Liver (tissue), 10 donors: ENCODE measurements at places on chromosomes 1 and 21. TPM values are rescaled to one million over a fixed set of nuclear protein-coding genes. Genes with fewer than 3 reads are reported as not detected.

AURKAIP1 gene
- total RNA-seq: 52.6 TPM

CATSPERE gene
- 0.79 TPM for total RNA-seq

STIL gene
- 0.84 TPM for total RNA-seq

RIMKLA gene
- total RNA-seq: 0.08 TPM

PRDX6 gene
- total RNA-seq: 161 TPM

CEPT1 gene
- 37.3 TPM for total RNA-seq

DNA sequence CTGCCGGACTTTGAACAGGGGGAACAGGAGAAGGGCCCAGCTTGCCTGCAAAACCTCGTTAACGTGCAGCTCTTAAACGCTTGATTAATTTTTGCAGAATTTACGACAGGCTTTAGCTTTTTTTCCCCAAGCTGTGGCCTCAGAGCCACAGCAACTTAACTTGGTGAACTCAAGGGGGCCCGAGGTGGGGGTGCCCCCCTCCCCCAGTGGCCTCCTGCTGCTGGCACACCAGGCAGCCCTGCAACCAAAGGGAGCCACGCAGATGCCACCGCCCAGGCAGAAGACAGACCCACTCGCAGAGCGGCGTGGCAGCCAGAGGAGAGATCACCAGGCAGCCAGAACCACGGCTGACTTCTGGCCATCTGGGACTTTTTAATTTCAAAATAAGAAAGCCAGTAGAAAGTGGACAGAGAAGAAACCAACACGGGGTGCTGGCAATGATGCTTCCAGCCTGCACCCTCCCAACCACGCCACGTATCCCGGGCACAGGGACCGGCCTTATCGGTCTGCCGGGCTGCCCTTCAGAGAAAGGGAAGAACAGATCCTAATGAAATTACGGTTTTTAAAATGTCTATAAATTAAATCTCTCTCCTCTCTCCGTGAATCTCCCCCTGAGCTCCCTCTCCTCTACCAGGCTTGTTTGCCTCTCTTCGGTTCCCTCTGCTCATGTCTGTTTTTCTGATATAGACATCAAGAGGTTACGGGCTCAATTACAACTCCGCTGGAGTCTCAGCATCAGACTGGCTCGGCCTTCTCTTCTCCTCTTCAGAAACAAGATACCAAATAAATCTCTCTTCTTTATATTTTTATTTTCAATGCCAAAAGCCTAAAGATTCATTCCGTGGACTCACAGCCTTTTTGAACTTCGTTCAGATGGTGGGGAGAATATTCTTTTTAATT is 6.4 kb downstream of the CASZ1 start:
- no peak for DNase-seq
- H3K27me3 ChIP-seq: no peaks in the 10 kb centered on the region
- H3K27ac ChIP-seq: no peak overlapping the region
- H3K36me3 ChIP-seq: no peaks in the 10 kb centered on the region

- no peaks in the 10 kb centered on the region for H3K36me3 ChIP-seq
- H3K4me1 ChIP-seq: no peaks in the 10 kb centered on the region
- no peaks in the 10 kb centered on the region for H3K27me3 ChIP-seq
- no peak overlapping the region for H3K27ac ChIP-seq
Observed at GRCh38 chr1:5141750-5142149, 487.3 kb downstream of the AJAP1 start.

DNA sequence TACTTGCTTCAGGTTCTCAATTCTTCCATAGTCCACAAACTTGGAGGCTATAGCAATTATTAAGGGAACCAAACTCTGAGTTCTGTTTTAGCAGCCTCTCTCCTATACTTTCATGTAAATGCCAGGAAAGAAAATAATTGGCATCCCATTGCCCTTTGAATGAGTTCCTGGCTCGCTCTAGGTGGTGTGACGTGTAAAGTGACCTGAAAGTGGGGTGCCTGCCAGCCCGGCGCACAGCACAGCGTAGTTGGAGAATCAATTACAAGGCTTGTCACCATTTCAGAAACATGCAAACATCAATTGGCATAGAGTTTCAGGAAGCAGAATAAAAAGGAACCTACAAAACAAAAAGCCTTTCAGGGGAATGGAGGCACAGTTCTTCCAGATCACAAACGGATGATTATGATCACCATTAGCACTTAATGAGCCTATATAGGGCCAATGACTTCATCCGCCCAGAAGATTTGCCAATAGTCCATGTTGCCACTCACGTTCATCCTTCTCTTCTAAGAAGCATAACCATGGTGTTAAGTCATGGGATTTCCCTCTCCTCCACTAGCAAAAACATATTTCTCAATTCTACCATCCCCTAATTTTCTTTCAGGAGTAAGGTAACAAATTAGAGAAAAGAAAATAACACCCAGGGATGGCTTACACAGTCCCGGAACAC is 354.6 kb upstream of the ADGRL2 start:
- no peaks in the 10 kb centered on the region for H3K27me3 ChIP-seq
- DNase-seq: no peak
- no peak overlapping the region for H3K27ac ChIP-seq
- H3K36me3 ChIP-seq: no peaks in the 10 kb centered on the region

- H3K4me1 ChIP-seq: no peaks in the 10 kb centered on the region
- H3K27ac ChIP-seq: no peak overlapping the region
- H3K27me3 ChIP-seq: no peaks in the 10 kb centered on the region
- H3K36me3 ChIP-seq: no peaks in the 10 kb centered on the region
- H3K4me3 ChIP-seq: no peak overlapping the region
Observed at GRCh38 chr1:49346767-49347349, 570.2 kb upstream of the BEND5 start.

DNA sequence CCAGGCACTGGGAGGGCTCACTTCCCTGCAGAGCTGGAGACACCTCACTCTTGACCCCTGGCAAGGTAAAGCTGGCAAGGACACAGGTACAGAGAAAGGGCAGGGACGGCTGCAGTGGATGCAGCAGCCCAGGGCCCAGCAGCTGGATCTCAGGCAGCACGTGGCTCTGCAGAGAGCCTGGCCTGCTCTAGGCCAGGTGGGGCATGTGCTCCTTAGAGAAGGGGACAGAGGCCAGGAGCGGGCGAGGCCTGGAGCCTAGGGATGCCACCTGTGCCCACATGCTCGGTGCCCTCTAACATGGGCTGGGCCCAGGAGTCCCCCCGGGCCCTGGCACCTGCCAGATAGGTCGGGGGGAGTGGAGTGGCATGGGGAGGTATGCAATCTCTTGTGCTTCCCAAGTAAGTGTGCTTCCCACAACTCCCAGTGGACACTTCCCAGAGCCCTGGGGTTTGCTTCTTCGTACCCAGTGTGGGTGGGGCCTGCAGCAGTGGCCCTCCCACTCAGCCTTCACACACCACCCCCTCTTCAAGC is 30.0 kb downstream of the WNT3A start:
- no peaks in the 10 kb centered on the region for H3K36me3 ChIP-seq
- H3K4me1 ChIP-seq: no peaks in the 10 kb centered on the region
- no peak overlapping the region for H3K4me3 ChIP-seq
- DNase-seq: no peak
- no peak overlapping the region for H3K27ac ChIP-seq
- H3K27me3 ChIP-seq: no peaks in the 10 kb centered on the region

GRCh38 chr1:160206421-160207117 is 1.4 kb downstream of the PEA15 start:
- no peak overlapping the region for H3K4me3 ChIP-seq
- peak overlapping the region; percentile 88 for H3K27ac ChIP-seq
- H3K27me3 ChIP-seq: no peaks in the 10 kb centered on the region
- peaks cover 3% of the 10 kb centered on the region for H3K4me1 ChIP-seq
- DNase-seq: no peak
